ENCODE measurements at places on chromosomes 2 and 18.

- DNase-seq: peak; percentile 35
Observed at GRCh38 chr2:43174368-43174916, 52.0 kb downstream of the ZFP36L2 start.

DNA sequence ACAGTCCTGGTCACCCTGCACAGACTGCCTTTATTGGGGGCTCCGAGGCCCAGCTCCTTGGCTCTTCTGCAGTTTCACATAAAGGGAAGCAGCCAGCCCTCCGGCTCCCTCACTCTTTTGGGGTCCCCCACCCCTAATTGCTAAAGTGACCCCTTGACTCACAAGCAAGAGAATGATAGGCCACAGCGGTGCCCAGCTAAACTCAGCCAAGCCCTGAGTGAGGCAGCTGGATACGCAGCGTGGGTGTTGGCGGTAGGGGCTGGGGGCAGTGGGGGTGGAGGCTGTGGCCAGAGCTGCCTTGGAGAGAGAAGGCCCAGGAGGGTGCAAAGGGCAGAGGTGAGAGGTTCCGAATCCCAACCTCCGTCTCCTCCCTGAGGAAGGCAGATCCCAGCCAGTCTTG lies 25.5 kb upstream of the ALPP start:
- no peak for DNase-seq

DNA sequence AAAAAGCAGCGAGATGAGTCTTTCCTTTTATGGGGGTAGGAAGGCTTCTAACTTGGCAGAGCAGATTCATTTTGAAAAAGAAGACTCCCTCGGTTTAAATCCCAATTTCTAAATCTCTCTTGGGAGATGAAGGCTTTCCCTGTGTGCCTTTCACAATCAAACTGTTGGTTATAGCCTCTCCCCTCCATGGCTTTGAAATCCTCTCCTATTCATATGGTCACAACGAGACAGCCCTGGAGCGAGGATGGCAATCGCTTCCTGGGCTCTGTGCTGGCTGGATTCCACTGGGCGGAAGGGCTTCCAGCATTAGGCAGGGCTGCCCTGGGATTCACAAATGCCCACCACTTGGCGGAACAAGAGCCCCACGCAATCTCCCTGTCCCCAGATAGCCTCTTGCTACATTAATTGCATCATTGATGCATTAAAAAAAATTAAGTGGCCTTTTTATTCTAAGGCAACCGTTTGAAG lies 1.6 kb downstream of the CAVIN2 start:
- DNase-seq: no peak

DNA sequence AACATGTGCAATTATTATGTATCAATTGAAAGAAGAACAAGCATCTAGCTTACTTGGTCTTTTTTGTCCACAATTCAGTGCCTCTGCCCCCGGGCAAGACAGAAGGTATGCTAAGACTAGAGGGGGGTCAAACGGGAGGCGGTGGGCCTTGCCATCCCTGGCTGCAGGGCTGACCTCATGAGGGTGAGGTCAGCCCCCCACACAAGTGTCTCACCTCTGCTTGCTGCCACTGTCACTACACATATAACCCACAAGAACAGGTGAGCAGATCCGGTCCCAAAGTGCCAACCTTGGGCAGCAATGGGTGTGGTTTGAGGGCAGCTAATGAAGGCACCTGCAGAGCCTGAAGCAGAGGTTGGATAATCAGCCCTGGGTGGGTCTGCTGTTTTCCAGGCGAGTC lies 71.5 kb downstream of the EDAR start:
- no peak for DNase-seq

- no peak for DNase-seq
Observed at GRCh38 chr2:160091381-160091780, 29.0 kb upstream of the PLA2R1 start.

GRCh38 chr2:231152800-231153557 lies 28.1 kb upstream of the HTR2B start:
- no peak for DNase-seq

- no peak for DNase-seq
Observed at GRCh38 chr2:172734711-172735581, 699 bp upstream of the RAPGEF4 start.

DNA sequence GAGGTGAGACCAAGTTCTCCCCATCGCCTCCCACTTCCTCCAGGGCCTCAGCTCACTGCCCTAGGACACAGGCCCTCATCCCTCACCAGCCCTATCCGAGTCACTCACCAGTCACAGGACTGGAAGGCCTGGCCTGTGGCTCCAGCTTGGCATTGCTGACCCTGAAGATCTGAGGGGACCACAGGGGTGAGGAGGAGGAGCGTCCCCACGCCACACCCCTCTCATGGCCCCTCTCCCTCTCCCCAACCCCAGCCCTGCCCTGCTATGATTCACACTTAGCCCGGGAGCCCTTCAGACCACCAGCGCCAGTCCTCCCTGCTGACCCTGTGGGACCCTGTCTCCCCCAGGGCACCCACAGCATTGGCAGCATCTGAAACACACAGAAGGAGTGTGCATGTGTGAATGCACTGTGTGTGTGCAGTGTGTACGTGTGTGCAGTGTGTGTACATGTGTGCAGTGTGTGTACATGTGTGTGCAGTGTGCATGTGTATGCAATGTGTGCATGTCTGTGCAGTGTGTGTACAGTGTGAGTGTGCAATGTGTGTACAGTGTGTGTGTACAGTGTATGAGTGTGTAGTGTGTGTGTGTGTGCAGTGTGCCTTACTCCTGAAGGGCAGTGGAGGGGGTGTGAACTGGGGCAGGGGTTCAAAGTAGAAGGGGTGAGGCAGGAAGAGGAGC lies 29.4 kb upstream of the ANKRD62 start:
- DNase-seq: no peak

GRCh38 chr2:60154142-60154541 lies 399.3 kb downstream of the BCL11A start:
- DNase-seq: no peak

GRCh38 chr2:134029418-134029817 lies 224.5 kb upstream of the MGAT5 start:
- DNase-seq: no peak

DNA sequence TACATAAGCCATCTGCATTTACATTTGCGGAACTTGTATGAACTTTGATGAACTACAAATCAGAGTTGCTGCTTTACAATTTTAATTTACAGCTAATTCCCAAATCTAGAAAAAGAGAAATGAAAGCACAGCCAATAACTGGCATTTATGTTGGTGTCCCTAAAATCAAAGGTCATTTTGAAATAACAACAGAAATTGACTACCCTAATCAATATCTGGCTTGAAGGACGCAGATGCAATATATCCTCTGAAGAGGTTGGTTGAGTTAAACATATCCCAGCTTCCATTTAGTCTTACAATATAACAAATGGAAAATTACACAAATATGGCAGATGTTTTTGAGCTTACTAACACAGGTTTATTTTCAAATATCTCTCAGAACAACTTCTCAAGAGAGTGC lies 177.5 kb downstream of the KCNJ3 start:
- DNase-seq: no peak

- no peak for DNase-seq
Observed at GRCh38 chr2:51413726-51414125, 381.8 kb upstream of the NRXN1 start.
